Activated CD8-positive, alpha-beta memory T cell treated with anti-CD3 and anti-CD28 coated beads for 1 hour (primary cell): ENCODE measurements at places on chromosomes 2 and 18.

DNA sequence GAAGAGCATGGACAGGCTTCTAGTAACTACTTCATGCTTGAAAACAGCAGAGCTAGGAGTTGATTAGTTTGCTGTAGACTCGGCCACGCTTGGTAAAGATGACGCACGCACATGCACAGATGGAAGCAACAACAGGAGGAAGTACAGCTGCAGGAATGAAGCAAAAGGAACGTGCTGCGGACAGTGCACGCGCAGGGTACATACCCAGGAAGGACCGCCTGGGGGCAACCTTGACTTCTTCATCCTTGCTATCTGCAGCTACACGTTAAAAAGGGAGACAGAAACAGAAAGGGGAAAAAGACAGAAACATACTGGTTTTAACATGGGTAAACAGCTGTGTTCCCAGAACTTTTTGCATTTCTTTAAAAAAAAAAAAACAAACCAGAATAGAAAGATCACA, 17.7 kb downstream of the SLC66A2 start:
- no peak for DNase-seq

- DNase-seq = no peak
These were observed 23.1 kb downstream of the SERPINB11 start for GRCh38 chr18:63725682-63726480.

- DNase-seq = no peak
These were observed 233.4 kb upstream of the SIX3 start for GRCh38 chr2:44707945-44708660.

DNA sequence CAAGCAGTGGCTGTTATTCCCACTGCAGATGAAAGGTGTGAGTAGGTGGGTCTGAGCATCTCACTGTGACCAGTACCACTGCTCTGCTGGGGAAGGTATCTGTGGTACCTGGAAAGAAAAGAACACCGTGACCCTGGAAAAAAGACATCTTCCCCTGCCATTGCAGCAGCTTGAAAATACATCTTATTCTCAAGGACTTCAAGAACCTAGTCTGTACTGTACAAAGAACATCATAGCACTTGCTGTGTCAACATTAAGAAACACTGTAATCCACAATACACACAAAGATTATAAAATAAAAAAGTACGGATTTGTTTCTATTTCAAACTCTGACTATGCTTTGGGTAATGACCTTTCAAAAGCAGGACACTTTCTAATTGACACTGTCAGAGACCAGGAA, 28.9 kb downstream of the C2orf76 start:
- no peak for DNase-seq

GRCh38 chr2:239190361-239190760, 210.5 kb downstream of the HDAC4 start:
- DNase-seq = no peak

DNA sequence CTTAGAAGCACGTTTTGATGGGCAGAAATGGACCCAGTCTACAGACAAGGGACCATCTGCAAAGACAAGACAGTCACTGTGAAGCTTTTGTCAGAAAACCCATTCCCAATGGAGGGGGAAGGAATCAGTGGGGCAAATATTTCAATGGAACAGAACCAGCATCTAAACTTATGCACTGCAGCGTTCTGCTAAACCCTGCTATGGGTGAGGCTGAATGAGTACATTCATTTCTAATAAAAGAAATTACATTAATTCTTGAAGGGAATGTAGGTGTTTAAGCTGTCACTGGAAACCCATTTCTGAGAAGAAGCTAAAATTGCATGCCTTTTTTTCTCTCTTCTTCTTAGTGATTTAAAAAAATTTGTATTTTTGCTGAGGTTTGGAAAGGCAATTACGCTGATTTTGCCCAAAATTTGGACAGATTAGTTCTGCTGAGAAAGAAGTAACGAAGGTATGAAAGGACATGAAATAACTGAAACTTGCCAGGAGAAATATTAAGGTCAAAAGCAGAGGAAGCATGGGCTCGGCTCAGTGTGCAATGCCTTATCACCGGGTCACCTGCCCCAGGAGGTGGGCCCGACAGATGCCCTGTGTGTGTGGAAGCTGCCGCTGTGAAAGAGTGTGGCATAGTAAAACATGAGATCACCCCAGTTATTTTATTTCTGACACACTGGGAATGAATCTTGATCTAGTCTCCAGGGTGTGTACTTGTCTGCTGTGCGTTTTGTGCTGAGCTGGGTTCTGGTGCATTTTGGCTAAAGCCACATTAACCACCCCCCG, 24.2 kb downstream of the SH3RF3 start:
- no peak for DNase-seq

GRCh38 chr2:126748929-126749518, 93.1 kb downstream of the GYPC start:
- no peak for DNase-seq

- no peak for DNase-seq
These were observed 78.3 kb downstream of the TGIF1 start for GRCh38 chr18:3528231-3528630.

- DNase-seq = no peak
These were observed 55.7 kb downstream of the NPAS2 start for GRCh38 chr2:100875516-100876230.

DNA sequence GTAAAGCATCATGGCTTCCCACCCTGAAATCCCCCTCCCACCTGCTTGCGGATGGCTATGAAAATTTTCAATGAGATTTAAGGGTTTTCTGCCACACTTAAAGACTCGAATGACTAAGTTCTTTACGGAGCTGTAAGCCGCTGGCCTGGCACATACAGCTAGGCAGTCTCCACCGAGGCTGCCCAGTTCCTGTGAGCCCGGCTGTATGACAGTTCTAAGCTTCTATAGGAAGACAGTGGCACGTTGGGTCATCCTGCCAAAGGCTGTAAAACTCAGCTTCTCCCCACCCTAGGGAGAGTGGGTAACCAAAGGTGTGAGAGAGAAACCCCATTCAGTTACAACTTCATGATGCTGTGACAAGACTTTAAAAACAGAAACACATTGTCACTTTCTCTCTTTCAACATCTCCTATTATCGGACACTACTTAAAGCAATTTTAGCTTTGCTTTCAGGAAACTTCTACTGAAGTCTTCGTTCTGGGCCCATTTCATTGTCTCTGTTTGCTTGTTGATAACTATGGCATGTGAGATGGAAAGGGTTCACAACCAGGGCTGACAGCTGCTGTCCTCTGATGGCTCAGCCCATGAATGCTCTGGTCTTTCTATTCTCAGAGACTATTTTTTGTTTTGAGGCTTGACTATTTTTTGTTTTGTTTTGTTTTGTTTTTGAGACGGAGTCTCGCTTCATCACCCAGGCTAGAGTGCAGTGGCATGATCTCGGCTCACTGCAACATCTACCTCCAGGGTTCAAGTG, 7.1 kb downstream of the CASP8 start:
- DNase-seq = no peak

- DNase-seq = no peak
These were observed 119.5 kb downstream of the ACTR3 start for GRCh38 chr2:114009205-114009944.

DNA sequence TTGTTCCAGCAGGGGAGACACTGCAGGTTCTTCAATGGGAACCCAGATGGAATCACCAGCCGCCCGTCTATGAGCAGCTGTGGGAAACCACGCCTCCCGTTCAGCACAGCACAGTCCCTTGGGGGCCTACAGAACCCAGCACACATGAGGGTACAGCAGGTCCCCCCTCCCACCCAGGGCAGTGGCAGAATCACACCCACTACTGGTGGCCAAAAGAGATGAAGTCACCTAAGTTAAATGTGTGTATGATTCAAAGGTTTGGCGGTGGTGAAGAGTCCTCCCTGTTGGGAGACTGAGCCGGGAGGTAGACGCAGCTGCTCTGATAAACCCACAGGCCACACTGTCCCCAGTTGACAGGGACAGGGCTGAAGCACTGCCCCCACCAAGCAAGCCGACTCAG, 44.3 kb downstream of the L3MBTL4 start:
- DNase-seq = no peak

DNA sequence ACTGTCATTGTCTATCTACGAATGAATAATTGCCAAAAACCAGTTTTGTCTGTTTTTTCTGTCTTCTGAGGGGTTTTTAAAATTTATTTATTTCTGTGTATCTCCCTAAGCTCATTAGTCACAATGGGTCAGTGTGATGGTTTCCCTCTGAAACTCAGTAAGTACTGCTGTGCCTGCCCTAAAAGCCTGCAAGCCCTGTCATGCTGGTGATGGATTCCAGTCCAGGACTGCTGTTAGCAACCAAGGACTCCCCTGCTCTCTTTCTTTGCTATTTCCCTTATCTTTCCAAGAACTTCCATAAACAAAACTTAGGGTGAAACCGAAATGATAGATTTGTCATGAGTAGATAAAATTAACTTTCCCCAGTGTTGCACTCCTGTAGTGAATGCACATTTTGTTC, 11.8 kb upstream of the DSG2 start:
- no peak for DNase-seq

DNA sequence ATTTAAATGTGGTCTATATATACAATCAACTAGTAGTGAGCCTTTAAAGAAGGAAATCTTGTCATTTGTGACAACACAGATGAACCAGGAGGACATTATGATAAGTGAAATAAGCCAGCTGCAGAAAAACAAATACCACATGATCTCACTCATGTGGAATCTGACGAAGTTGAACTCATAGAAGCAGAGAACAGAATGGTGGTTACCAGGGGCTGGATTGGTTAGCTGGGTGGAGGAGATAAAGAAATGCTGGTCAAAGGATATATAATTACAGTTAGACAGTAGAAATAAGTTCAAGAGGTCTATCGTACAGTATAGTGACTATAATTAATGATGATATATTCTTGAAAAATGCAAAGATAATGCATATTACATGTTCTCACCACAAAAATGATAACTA, 267.9 kb downstream of the FBXO15 start:
- DNase-seq = no peak

DNA sequence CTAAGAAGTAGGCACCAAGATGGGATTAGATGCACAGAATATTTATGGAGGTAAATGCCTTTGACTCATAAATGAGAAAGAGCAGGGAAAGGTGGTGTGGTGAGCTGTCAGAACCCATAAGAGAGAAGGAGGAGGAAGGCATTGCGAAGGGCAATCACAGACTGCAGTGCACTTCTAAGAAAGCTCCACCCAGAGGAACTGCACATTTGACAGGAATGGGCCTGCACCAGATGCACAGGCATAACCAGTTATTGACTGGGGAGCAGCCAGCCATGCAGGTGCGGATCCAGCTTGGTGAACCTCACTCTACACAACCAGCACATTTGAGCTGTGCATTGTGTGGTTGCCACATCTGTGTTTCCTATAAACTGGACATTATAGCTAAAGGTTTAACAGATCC, 62.2 kb upstream of the L3MBTL4 start:
- DNase-seq = no peak

DNA sequence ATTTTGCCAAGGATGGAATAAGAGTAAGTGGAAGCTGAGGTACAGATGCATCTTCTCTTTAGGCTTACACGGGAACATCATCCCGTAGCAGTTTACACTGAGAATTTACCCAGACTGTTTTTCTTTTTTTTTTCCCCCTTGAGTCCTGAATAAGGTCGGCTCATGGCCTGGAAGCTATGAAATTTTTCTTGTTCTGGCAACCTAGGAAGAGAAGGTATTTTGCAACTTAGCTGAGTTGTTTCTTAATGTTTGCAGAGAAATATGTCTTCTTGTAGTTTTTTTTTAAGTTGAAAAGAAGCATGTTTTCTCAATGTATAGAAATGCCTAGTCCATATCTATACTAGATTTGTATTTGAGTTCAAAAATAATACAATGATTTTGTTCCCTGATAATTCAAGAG, 712.5 kb downstream of the TDRD15 start:
- no peak for DNase-seq

- no peak for DNase-seq
These were observed 455.9 kb upstream of the SOX11 start for GRCh38 chr2:5236249-5236648.

GRCh38 chr2:196131384-196131937, 39.9 kb downstream of the STK17B start:
- no peak for DNase-seq

GRCh38 chr2:147331790-147332419, 512.9 kb upstream of the ACVR2A start:
- DNase-seq = no peak

DNA sequence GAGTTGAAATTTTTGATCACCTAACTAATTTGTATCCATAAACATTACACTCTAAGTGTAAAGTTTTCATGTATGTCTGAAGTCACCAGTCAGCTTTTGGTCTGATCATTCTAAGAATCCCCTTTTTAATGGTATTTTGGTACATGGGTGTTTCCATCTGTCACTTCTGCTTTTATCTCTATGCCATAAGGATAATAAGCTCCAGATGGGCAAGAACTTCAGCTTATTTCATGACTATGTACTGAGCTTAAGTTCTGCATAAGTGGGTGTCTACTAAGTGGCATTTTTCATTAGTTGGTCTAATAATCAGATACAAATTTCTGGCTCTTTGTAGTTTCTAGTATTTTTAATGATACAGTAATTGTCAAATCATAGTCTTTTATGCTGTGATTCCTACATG, 20.4 kb downstream of the UBXN4 start:
- no peak for DNase-seq

GRCh38 chr2:154195644-154196195, 324.0 kb downstream of the GALNT13 start:
- no peak for DNase-seq

DNA sequence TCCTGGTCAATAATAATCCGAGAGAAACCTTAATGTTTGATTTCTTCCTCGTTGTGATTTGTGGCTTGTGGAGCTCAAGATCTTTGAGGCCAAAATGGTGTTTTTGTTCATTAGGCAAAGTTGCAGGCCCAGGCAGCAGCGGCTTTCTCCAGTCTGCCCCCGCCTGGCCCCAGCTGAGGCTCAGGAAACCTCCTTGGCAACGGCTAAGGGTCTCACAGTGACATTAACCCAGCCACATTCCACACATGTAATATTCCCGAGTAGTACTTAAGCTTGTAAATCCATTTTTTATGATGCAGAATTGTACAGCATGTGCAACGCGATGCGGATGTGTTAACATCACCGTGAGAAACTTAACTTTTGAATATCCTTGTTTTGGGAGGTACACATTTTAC, 200.1 kb downstream of the BCL11A start:
- no peak for DNase-seq

GRCh38 chr18:31819106-31819924, 58.6 kb upstream of the SLC25A52 start:
- DNase-seq = no peak

DNA sequence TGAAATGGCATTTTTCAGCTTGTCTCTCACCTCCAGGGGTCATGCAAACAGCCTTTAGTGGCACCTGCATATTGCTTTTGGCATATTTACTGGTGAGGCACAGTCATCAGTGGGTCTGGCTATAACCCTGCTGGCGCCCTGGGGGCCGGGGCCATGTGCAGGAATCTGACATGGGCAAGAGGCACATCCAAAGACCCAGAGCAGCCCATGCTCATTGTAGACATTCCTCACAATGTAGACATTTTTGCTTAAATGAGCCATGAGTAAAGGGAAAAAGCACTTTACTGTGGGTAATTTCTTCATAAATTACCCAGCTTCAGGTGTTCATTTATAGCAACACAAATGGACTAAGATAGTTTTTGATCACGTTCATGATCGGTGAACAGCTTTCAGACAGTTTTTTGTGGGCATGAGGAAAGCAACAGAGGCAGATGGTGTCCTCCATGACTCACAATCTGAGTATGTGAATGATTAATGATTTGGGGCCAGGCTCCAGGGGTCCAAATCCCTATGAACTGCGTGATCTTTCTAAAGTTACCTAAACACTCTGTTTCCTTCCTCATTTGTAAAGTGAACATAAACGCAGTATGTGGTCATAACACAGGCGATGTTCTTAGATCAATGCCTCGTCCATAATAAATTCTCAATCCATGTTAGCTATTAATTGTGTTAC, 85.8 kb downstream of the LIPG start:
- no peak for DNase-seq
